ENCODE measurements at places on chromosomes 12 and 14.

DNA sequence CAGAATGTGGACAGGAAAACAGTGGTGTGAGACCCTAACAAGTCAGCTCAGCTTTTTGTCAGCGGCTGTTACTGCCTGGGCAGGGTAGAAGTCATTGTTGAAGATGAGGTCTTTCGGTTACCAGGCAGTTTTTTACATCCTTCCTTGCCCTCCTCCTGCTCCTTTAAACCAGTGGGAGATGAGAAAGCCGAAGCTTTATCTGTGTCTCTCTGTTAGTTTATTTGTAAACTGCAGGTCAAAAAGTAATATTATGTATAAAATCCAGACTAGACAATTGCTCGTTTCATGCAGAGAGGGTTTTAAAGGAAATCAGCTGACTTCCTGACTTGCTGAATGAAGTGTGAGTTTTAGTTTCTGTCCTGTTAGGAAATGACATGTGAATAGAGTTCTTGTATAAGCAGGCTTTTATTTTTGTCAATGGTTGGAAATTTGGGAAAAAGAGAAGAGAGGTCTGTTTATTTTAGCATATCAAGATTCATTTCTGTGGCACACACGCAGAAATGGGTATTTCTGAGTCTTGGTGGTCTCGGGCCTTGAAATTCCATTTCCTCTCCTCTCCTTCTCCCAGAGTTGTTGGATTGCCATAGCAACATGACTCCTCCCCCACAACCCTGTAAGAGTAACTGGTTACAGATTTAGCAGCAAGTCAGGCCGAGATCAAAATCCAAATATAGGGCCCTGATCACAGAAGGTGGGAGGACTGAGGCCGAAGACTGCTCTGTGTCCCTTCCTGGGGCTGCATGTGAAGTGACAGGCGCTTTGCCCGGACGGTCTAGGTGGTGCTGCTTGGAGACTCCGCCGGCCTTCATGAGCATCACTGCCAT lies 60.8 kb downstream of the SAMD4A start:
- DNase-seq = no peak

DNA sequence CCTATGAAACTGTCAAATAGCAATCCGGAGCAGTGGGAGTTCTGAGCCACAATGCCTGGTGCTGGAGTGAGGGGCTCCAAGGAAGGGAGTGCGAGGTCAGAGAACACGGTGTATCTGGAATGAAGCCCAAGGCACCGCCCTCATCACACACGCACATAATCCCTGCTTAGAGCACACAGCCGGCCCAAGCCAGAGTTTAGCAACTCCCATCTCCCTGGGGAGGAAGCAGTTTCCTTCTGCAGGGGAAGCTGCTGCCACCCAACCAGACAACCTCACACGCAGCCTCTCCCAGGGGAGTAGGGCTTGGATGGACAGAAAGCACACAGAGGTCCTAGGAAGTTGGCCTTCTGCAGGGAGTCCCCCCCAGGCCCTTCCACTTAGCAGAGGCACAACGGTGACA lies 31.3 kb downstream of the ACTN1 start:
- DNase-seq = peak; percentile 51

DNA sequence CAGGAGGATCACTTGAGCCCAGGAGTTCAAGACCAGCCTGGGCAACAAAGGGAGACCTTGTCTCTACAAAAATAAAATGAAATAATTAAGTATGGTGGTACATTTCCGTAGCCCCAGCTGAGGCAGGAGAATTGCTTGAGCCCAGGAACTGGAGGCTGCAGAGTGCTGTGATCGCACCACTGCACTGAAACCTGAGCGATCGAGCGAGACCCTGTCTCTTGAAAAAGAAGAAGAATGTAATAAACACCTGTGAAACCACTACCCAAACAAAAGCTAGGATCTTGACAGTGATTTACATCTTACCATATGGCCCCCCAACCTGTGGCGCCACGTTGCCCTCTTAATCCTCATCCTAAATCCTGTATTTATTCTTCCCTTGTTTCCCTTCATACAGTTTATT lies 5.7 kb upstream of the DTX1 start:
- DNase-seq = no peak

DNA sequence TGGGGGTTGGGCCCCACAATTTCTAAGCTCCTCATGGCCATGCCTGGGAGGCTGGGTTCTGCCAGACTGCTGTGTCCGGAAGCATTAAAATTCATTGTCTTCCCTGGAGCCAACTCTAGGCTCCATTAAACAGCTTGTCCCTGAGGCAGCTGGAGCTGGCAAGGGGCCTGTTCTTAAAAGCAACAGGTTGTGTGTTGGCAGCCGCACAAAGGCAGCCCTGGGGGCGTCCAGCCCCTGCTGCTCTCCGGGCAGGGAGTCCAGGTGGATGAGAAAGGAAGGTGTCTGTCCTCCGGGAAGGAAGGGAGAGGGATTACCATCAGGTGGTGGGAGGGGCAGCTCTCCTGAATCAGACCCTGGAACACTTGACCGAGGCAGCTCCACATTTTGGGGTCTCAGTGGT lies 98.9 kb downstream of the CHST11 start:
- no peak for DNase-seq

DNA sequence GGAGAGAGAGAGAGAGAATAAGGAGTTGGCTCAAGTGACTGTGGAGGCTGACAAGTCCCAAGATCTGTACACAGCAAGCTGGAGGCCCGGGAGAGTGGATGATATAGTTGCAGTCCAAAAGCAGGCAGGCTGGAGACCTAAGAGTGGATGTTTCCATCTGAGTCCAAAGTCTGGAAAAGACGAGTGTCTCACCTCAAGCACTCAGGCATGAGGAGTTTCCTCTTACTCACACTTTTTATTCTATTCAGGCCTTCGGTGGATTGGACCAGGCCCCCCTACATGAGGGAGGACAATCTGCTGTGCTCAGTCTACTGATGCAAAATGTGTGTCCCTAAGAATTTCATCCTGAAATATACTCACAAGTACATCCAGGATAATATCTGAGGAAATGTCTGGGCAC lies 484.6 kb downstream of the VRK1 start:
- no peak for DNase-seq

Data from NCI-H1436 treated with DMSO at 0.1 percent for 48 hours (cell line).